T-helper 9 cell (primary cell): ENCODE measurements at places on chromosomes 6 and 20.

DNA sequence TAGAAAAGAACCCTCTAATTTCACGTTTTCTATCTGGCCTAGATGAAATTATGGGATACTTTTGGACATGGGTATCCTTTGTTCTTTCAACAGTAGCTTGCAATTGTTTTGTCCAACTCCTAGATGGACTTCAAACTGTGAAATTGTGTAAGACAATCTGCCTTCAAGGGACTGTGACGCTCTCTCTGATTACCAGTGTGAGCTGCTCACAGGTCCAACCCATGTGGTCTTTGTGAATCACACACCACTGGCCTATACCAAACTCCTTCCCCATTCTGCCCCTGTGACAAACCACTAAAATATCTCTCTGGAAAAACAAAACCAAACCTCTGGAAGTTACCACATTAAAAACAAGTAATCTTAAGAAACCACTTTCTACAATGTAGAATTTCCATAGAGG lies 59.5 kb downstream of the NINL start:
- no peak for DNase-seq

DNA sequence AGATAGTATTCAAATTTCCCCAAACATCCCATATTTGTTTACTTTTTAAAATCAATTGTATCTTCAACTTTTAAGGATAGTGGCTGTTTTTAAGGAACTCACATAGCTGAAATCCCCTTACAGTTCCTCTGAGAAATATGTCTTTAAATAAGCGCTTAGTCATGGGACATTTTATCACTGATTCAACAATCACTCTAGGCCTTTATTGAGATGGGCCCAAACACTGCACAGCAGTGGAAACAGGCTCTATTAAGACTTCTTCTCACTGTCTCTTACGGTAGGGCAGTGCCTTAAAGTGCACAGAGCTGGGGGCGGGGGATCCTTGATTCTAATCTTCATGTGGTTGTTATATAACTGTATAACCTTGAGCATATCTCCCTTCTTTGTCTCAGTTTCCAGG lies 59.8 kb upstream of the RREB1 start:
- DNase-seq = no peak

GRCh38 chr20:49610691-49611538 lies 43.0 kb upstream of the PTGIS start:
- peak; percentile 64 for DNase-seq

DNA sequence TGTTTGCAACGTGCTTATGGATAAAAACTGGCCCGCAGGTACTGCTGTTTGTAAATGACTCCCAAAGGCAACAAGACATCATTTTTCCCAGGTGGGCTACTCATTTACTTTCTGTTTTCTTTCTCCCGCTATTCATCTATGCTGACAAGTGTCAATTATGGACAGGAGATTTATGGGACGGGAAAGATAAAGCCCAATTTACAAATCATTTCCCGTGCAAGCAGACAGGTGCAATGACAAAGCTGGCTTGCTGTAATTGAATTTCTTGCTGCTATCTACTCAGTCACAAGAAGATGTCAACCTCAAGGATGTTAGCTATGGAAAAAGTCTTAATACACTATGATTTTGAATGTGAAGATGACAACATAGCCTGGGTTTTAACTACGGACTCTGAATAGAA lies 125.5 kb downstream of the EPHA7 start:
- no peak for DNase-seq

DNA sequence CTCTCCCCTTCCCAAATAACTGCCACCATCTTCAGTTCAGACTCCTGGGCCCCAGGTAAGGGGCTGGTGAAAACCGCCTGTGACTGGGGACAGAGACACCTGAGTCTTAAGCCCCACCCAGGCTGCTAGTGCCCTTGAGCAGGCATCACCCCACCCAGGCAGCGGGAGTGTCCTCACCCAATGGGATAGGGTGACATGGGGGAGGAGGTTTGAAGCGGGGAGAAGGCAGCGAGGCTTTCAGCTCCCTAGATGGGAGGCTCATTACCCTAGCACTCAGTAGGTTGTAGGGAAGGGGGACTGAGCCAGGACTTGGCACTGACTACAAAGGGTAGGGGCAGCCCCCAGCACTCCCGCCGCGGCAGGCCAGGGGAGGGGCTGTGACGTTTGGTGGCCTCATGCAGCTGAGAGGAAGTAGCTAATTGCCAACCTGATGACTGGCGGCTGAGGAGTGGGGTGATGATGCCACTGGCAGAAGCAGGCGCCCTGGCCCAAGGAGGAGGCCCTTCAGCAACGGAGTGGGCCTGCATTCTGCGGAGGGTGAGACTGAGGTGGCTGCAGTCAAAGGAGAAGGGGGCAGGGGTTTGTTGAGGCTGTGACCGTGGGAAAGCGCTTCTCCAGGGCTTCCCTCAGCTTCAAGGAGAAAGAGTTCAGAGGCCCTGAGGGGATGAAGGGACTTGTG lies 126.9 kb downstream of the MRPL14 start:
- no peak for DNase-seq

GRCh38 chr6:159691963-159692287 lies 1.1 kb downstream of the SOD2 start:
- no peak for DNase-seq

DNA sequence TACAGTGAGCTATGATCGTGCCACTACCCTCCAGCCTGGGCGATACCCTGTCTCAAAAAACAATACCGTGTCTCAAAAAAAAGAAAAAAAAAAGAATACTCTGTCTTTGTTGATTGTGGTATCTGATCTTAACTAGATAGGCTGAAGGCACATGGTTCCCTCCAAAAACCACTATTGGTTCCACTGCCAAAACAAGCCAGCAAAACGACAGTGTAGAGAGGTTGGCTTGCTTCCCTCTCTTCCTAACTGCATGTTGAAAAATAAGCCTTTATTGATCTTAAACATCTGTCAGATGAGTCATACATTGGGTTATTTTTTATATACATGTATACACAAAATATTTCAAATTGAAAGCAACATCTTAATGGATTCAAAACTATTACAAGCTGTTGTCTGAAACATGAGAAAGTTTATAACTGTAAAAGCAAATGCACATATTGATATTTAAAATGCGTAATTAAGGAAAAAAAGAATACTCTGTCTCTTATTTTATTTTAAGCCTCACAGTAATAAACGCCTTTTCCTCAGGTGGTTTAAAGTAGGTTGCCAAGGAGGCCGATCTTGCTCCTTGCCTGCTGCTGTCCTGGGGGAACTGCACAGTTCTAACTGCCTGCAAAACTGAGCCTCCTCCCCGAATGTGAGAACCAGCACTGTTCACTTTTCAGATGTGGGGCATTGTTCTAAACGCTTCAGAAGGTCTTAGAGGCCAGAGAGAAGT lies 7.0 kb upstream of the NINL start:
- no peak for DNase-seq

- no peak for DNase-seq
Measured at GRCh38 chr20:9253006-9253539, 184.2 kb downstream of the PLCB4 start.
